Bronchial smooth muscle cell (primary cell): ENCODE measurements at places on chromosomes 11 and 22. TPM values are rescaled to one million over a fixed set of nuclear protein-coding genes. Genes with fewer than 3 reads are reported as not detected.

SLC22A6 gene
- not detected in 2 replicates for total RNA-seq

CCDC73 gene
- total RNA-seq: under 0.01 TPM in 1 of 2 replicates, not detected in the other

LRRC75B gene
- total RNA-seq: 4.9 and 6.5 TPM in 2 replicates

PHLDA2 gene
- 0.52 and 1.7 TPM in 2 replicates for total RNA-seq

ME3 gene
- 23.0 and 29.8 TPM in 2 replicates for total RNA-seq

ENTHD1 gene
- not detected in 2 replicates for total RNA-seq

BACE1-AS gene
- total RNA-seq: 1.9 and 2.6 TPM in 2 replicates

SYT9 gene
- not detected in 2 replicates for total RNA-seq

NCF4 gene
- not detected in 2 replicates for total RNA-seq

PANX2 gene
- total RNA-seq: 0.16 and 0.52 TPM in 2 replicates

FGF4 gene
- not detected in 2 replicates for total RNA-seq

RIN1 gene
- total RNA-seq: 15.4 and 28.7 TPM in 2 replicates

OR51B2 gene
- total RNA-seq: not detected in 2 replicates

DMC1 gene
- 6.9 and 8.0 TPM in 2 replicates for total RNA-seq
